ENCODE measurements at places on chromosomes 5 and 9.

DNA sequence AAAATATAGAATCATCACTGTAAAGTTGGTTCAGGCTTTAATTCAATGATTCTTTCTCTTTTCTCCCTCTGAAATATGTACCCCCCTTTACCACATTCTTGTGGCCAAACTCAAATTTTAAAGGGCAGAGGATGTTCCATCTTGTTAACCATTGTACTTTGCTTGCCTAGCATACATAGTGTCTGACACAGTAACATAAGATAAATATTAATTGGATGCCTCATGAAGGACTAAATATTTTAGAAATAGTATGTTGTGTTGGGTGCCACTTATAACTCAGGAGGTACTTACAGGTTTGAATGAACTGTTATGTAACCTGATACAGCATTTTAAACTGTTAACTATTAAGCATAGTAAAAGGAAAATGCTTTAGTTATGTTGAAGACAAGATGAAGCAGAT is 71.5 kb downstream of the NIPBL start:
- no peak for DNase-seq

DNA sequence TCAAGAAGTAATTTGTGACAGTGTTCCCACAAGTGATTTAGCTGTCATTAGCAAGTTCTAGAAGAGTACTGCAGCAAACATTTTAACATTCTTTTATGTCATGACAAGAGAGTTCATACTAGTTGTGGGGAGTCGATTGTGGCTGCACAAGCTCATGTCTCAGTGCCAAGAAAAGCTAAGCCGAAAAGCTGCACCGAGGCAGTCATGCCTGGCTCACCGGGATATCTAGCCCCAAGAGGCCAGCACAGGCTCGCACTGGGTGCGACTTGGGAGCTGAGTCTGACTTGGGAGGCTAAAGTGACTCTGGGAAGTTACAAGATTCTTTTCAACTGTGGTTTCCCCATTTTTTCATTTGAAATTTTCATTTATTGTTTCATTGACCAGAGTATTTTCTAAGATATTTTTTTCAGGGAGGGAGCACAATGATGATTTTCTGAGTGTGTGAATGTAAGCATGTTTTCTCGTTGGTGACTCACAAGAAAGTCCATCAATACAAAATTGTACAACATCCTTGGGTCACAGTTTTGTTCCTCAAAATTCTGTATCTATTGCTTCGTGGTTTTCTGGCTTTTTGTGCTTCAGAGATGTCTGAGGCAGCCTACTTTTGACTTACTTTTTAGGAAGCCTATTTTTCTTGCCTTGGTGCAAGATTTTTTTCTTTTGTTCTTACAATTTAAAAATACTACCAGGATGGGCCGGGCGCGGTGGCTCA is 18.7 kb downstream of the CAST start:
- DNase-seq, result no peak

DNA sequence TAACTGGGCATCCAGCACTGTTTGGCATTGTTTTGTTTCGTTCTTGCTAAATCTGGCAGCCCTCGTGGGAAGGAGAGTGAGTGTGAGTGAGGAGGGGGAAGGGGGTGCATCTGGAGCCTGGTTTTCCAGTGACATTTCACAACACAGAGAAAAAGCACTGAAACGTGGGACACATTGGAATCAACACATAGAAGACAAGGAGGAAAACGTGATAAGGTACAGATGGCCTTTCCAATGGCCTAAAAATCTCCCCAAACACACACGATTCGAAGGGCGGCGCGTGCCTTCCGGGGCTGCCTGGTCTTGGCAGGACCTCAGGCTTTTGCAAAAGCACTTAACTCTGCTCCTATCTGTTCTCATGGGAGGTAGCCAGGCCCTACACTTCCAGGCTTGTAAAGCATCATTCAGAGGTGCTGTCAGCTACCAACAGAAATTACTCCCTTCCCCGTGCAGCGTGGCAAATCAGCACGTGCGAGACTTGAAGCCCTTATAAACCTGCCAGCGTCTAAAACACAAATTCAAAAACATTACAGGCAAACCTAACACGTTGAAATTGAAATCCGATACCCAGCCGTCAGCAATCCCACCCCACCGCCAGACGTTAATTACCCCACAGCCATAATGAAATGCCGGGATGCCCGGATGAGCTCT is 129.4 kb downstream of the OLFM1 start:
- DNase-seq, result no peak

DNA sequence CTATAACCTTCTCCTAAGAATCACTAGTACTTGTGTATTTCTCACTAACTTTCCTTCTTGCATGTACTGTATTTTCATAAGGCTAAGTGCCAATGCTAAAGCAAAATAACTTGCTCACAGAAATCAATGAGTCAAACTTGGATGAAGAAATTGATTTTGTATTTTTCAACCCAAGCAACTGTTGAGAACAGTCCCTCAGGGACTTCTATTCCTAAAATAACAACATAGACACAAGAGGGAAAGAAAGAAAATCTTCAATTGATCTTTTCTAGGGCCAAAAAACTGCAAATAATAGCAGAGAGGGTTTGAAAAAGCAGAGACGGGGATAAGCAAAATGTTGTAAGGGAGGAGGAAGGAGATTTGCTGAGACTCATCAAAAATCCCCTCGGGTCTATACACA is 69.8 kb downstream of the HABP4 start:
- DNase-seq, result no peak

- DNase-seq, result no peak
Measured at GRCh38 chr5:168557389-168557788, 21.8 kb downstream of the PANK3 start.

DNA sequence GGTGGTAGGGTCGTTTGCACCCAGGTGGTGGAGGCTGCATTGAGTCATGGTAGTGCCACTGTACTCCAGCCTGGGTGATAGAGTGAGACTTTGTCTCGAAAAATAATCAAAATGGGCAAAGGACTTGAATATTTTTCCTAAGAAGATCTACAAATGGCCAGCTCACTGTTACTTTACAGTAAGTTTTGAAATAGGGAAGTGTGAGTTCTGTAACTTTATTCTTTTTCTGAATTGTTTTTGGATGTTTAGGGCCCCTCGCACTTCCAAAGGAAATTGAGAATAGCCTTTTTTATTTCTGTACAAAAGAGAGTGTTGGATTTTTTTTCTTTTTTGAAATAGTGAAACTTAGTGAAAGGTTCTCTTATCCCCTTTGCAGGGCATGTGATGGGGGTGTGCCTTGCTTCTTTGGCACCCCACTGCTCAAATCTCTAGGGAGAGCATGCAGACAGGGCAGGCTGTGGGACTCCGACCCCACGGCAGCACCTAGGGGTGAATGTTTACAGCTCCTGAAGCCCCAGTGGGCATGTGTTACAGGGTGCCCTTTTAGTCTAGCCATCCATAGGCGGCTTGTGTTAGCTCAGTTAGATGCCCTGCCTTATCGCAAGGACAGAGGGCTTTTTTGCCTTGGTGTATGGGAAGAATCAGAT is 33.3 kb downstream of the GPBP1 start:
- no peak for DNase-seq

- no peak for DNase-seq
Measured at GRCh38 chr5:98231089-98231488, 542.4 kb upstream of the RGMB start.

- DNase-seq, result no peak
Measured at GRCh38 chr5:178090856-178091255, 22.5 kb upstream of the N4BP3 start.

GRCh38 chr9:82410306-82410705 is 421.7 kb downstream of the SPATA31D1 start:
- no peak for DNase-seq

DNA sequence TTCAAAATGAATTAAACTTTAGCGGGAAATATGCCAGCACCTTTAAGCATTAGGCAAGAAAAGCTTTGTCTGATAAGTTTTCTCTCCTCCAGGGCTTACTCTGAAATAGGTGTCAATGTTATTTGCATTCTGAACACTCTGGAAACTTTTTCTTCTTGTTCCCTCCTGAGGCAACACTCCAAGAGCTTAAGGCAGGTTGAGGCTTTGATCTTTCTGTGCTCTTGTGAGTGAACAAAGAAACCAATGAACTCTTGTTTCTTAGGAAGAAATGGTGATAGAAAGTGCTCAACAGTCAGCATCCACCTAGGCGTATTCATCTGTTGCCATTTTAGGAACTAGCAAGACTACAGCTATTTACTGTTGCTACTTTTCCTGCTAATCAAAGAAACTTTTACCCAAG is 259.8 kb downstream of the NFIB start:
- DNase-seq, result no peak

GRCh38 chr9:108727580-108728111 is 128.1 kb downstream of the ACTL7B start:
- DNase-seq, result no peak

DNA sequence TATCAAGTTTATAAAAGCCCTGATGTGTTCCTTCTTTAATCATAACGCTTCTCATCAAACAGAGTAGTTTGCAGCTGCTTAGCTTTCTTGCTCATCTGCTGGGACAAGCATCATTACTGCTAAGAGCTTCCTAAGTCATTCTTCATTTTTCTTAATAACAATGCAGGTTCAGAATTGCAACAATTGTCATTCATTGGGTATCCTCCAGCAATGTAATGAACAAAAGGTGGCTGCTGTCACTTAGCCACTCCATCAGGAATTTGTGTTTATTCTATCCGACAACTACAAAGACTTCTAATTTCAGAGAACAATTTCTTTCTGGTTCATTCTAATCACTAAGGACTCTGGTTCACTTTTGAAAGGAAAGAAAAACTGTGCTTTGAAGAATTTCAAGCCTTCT is 836.7 kb upstream of the CDH10 start:
- DNase-seq, result no peak

GRCh38 chr5:178826216-178826615 is 33.5 kb upstream of the ZNF354B start:
- no peak for DNase-seq

DNA sequence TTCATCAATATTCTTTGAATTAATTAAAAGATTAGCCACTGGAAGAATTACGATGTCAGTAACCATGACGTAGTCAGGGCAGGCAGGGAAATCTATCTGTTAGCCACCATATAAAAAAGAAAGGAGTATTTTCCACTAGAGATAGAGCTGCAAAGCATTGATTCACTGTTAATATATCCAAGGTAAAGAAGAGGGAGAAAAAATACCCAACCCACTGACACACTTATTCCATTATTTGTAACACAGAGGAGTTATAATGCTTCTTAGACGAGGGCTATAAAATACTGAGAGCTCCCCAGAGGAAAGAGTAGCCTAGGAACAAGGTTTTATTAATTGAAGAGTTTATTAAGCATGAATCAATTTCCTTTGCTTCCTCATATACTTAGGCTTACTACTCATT is 382.2 kb upstream of the CDH6 start:
- DNase-seq, result no peak

- no peak for DNase-seq
Measured at GRCh38 chr5:115227281-115227680, 35.4 kb downstream of the PGGT1B start.

- DNase-seq, result no peak
Measured at GRCh38 chr5:123709422-123709821, 197.4 kb downstream of the CSNK1G3 start.

DNA sequence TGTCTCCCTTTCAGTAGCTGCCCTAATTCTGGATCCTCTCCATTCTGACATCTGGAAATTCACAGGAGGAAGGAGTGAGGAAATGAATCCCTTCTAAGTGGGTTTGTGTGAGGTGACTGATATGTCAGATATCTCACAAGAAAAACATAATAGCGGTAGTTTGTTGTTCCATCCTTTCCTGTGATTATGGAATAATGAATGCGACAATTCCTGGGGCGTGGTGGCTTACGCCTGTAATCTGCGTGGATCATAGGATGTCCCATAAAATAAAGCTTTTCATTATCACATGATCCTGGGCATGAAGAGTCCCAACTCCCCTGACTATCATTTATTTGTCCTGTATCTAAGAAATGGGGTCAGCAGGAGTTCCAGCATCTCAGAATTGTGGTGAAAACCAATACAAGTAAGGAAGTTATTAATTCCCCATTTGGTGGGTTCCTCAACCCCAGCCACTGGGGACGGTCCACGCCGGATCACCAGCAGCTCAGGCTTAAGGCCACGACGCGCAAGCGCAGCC is 375 bp upstream of the C5orf24 start:
- DNase-seq, result no peak

GRCh38 chr5:68528821-68529273 is 313.3 kb downstream of the PIK3R1 start:
- DNase-seq, result no peak

DNA sequence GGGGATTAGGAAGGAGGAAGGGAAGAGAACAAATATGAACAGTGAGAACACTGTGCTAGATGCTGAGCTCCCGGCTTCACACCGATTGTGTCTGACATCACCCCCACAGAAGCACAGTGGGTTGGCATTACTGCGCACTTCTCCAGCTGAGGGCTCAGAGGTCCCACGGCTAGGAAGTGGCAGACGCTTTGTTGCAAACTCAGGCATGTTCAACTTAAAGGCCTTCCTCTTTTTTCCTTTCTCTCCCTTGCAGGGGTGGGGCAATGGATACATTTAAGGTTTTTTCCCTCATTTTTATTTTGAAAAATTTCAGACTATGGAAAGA is 15.5 kb upstream of the SHB start:
- no peak for DNase-seq

DNA sequence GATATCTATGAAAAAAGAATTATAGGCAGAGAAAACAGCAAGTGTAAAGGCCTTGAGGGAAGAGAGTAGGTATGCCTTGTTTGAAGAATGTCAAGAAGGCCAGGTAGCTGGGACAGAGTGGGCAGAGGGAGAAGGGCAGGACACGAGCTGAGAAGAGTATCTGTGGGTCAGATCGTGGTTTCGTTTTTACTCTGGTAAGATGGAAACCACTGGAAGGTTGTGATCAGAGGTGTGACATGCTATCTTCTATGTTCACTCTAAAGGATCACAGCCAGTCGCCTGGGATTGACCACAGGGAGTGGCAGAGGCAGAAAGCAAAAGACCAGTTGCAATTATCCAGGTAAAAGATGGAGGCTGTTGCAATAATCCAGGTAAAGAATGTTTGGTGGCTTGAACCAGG is 12.6 kb upstream of the ARHGAP26 start:
- no peak for DNase-seq

DNA sequence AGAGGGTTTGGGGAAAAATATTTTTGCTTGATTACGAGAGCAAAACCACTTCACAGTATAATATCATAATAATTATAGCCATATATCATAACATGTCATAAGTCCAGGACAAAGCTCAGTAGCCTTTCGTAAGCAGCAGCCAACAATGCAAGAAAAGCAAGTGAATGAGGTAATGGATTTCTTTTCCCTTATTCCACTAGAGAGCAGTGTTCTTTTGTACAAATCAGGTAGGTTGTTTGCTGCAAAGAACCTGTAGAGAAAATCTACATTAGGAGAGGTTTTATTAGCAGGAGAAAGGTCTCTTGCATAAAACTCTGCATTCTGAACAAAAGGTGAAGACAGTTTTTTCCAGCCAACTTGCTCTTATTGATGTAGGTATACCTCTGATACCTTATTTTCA is 1033.4 kb downstream of the TLE4 start:
- no peak for DNase-seq

GRCh38 chr5:176391999-176392398 is 3.4 kb downstream of the HIGD2A start:
- no peak for DNase-seq

GRCh38 chr5:78893940-78894677 is 91.0 kb downstream of the ARSB start:
- DNase-seq, result no peak
